ENCODE measurements at places on chromosomes 13 and 19. TPM values are rescaled to one million over a fixed set of nuclear protein-coding genes. Genes with fewer than 3 reads are reported as not detected.

DNA sequence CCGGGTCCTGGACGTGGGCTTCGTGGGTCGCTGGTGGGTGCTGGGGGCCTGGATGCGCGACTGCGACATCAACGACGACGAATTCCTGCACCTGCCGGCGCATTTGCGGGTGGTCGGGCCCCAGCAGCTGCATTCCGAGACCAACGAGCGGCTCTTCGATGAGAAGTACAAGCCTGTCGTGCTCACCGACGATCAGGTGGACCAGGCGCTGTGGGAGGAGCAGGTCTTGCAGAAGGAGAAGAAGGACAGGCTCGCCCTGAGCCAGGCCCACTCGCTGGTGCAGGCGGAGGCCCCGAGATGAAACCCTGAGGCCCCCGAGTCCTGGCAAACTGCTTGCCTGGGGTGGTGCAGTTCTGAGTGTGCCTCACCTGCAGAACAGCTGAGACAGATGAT is 787 bp downstream of the TIMM29 start:
- no peak for DNase-seq

DNA sequence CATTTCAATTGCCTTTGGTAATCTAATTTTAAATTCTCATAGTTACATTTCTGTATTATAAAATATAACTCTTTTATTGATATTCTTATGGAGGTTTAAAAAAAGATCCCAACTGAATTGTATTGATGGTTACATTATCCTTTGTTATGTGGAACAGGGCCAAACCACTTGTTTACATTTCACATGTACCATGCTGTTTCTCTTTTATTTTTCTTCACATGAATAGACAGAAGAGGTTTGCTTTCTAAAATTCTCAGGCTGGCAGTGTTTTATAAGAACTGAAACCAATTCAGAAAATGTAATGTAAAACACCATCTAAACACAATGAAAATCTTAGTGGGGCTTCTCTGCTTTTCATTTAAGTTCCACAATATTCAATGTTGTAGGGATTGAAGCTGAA is 122.5 kb downstream of the GPC5 start:
- no peak for DNase-seq

- DNase-seq: no peak
Observed at GRCh38 chr13:68696907-68697306, 1410.7 kb upstream of the ATXN8OS start.

DNA sequence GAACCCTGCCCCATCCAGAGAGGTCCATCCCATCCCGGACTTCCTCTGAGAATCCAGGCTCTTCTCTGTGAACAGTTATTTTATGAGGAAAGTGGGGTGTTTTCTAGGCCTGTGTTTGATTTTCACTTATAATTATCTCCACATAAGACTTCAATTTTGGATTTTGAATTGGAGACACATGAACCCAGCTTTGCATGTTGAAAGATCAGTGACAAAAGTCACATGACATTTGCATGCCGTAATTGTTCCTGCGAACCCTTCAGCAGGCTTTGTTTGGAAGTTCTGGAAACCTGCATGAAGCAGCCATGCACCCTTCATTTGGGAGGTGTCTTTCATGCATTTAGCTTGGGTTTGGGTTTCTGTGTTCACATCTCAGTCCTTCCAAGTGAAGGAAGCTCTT is 44.9 kb upstream of the ZNF536 start:
- DNase-seq: no peak

- peak; percentile 50 for DNase-seq
Observed at GRCh38 chr19:12785431-12786031, 5.8 kb upstream of the JUNB start.

- DNase-seq: no peak
Observed at GRCh38 chr19:11024259-11024658, 63.4 kb downstream of the SMARCA4 start.

- DNase-seq: no peak
Observed at GRCh38 chr13:45119469-45119990, 780 bp upstream of the GTF2F2 start.

GRCh38 chr13:112042496-112042895 is 24.5 kb upstream of the SOX1 start:
- DNase-seq: peak; percentile 53

DNA sequence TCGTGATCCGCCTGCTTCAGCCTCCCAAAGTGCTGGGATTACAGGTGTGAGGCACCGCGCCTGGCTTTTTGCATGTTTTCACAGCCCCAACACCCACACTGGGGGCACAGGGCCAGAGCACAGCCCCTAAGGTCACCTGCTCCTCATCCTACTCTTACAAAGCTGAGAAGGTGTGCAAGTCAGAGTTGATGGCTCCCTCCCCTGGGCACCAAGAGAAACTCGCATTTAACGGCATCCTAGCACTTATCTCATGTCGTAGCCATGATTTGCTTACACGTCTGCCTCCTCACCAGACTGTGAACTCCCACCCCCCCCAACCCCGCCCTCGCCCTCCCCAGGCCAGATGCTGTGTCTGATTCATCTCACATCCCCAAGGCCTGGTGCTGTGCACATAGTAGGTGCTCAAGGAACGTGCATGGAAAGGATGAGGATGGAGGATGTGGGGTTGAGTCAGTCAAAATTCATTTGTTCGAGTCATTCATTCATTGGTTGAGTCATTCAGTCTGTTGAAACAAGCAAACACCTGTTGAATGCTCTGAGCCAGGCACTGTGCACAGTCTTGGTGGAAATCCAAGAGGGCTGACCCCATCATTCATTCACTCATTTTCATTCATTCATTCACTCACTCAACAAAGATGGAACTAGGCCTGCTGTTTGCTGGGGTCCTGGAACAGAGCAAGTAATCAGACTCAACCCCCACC is 11.3 kb downstream of the SHANK1 start:
- no peak for DNase-seq

GRCh38 chr13:30799356-30799824 is 64.0 kb downstream of the ALOX5AP start:
- no peak for DNase-seq

GRCh38 chr19:43407416-43408005 is 7.2 kb upstream of the TEX101 start:
- no peak for DNase-seq

DNA sequence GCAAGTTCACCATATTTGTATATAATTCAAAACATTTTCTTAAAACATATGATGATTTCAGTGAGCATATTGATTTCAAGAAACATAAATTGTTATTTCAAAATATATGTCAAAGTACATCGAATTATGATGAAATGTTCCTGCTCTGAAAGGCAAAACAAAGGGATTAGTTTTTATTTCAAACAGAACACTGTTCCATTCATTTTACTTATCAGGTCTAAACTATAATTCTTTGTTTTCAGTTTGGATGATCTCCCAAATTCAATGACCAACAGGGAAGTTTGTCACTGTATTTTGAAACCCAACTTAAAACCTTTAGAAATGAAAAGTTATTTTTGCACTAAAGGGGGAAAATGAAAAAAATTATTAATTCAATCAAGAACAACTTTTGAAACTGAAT is 610.2 kb downstream of the SLITRK1 start:
- no peak for DNase-seq

- no peak for DNase-seq
Observed at GRCh38 chr19:9819596-9819909, 674 bp upstream of the FBXL12 start.

DNA sequence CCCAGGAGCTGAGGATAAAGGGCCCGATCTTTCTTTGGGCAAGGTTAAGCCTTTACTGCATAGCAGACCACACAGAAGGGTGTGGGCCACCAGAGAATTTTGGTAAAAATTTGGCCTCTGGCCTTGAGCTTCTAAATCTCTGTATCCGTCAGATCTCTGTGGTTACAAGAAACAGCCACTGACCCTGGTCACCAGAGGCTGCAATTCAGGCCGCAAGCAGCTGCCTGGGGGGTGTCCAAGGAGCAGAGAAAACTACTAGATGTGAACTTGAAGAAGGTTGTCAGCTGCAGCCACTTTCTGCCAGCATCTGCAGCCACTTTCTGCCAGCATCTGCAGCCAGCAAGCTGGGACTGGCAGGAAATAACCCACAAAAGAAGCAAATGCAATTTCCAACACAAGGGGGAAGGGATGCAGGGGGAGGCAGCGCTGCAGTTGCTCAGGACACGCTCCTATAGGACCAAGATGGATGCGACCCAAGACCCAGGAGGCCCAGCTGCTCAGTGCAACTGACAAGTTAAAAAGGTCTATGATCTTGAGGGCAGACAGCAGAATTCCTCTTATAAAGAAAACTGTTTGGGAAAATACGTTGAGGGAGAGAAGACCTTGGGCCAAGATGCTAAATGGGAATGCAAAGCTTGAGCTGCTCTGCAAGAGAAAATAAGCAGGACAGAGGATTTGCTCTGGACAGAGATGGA is 8.4 kb upstream of the CEACAM19 start:
- DNase-seq: peak; percentile 66

GRCh38 chr13:93249364-93250306 is 23.0 kb downstream of the GPC6 start:
- DNase-seq: peak; percentile 94

DNA sequence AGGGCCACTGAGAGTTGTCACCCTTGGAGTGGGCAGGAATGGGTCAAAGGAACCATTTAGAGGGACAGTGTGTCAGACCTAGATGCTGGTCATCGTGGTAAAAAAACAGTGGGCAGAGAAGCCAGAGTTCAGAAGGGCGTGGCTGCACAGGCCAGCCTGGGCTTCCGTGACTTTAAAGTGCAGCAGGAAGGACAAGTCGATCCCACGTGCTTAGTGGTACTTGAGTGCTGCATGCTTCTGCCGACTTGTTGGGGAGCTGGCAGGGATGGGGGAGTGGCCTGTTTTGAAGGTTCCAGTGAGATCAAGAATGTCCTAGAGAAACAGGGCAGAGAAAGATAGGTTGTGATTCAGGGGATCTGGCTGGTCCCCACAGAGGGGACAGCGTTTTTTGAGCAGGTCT is 17.0 kb downstream of the LYL1 start:
- no peak for DNase-seq

- DNase-seq: peak; percentile 35
Observed at GRCh38 chr13:42405665-42406390, 133.9 kb downstream of the AKAP11 start.

DNA sequence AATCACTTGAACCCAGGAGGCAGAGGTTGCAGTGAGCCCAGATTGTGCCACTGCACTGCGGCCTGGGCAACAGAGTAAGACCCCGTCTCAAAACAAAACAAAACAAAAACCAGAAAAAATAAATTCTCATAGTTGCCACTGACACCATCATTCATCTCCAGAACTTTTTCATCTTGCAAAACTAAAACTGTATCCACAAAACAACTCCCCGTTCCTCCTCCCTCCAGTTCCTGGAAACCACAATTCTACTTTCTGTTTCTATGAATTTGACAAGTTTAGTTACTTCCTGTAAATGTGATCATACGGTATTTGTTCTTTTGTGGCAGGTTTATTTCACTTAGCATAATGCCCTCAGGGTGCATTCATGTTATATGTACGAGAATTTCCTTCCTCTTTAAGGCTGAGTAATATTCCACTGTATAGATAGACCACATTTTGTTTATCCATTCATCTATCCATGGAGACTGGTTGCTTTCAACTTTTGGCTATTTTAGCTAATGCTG is 13.2 kb upstream of the ADGRE5 start:
- DNase-seq: no peak

GRCh38 chr13:25928941-25929505 is 122.8 kb downstream of the SHISA2 start:
- DNase-seq: no peak

DNA sequence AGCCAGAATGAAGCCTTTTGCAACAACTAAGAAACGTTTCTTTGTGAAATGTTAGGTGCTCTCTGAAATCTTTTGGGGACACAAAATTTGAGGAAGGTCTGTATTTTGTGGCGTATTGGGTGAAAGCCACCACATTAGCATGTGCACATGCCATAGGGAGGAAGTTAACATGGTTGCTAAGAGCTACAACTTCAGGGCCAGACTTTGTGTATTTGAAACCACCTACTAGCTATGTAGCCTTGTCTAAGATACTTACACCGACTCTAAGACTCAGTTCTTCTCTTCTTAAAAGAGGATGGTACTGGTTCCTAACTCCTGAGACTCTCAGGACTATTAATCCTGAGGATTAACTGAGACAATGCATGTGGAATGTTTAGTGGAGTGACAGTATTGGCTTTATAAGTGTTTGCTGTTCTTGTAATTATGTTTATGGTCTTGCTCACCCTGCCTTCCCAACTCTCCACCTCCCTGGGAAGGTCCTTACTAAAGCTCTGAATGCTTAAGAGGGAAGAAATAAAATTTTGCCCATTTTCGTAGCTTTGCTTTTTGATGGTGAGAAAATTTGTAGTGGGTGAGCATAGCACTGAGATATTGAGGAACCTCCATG is 15.5 kb downstream of the SERP2 start:
- no peak for DNase-seq

DNA sequence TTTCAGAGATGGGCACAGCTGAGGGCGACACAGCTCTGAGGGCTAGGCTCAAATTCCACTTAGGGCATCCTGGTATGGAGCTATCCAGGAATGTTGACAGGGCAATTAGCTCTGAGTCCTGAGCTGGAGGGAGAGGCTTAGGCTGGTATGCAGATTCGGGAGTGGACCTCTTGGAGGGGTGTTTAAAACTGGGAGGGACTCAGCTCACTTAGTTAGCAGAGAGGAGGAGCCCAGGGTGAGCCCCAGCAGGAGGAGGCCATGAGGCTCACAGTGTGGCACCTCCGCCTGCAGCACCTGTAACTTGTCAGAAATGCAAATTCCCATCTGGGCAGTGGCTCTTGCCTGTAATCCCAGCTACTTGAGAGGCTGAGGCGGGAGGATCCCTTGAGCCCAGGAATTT is 10.2 kb upstream of the NOP53 start:
- DNase-seq: no peak

DNA sequence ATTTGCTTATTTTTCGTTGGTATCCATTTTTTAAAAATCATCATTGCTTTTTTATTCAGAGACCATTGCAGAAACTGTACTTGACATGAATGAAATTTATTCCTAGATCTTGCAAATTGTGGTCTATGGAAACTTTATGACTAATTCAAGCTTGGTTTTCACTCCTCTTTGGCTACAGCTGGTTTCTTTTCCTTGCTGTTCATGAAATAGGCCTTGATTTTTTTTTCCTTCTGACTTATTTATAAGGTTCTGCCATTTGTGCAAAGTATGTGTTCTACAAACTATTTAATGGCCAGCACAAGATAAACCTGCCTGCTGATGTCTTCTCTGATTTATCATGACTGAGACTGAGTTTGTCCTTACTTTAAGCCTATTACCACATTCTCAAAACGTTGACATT is 764.0 kb upstream of the SLITRK5 start:
- DNase-seq: no peak

The S1PR4 gene
- total RNA-seq: 0.26 TPM

The CAPN12 gene
- not detected for total RNA-seq

The ZIC2 gene
- total RNA-seq: 5.5 TPM

The KLK15 gene
- total RNA-seq: not detected

The N4BP2L2 gene
- 75.5 TPM for total RNA-seq

The SULT2A1 gene
- total RNA-seq: not detected

The PRTN3 gene
- total RNA-seq: 0.14 TPM

The KRTDAP gene
- total RNA-seq: not detected

The ARHGAP33 gene
- 7.8 TPM for total RNA-seq

The THSD1 gene
- 10.8 TPM for total RNA-seq

The SPACA6 gene
- total RNA-seq: 3.2 TPM

The RDH8 gene
- total RNA-seq: not detected

Measured in A172 (cell line).